ENCODE measurements at places on chromosomes 2 and 18. TPM values are rescaled to one million over a fixed set of nuclear protein-coding genes. Genes with fewer than 3 reads are reported as not detected.

TCF7L1 gene
- total RNA-seq = 0.07 TPM

DNA sequence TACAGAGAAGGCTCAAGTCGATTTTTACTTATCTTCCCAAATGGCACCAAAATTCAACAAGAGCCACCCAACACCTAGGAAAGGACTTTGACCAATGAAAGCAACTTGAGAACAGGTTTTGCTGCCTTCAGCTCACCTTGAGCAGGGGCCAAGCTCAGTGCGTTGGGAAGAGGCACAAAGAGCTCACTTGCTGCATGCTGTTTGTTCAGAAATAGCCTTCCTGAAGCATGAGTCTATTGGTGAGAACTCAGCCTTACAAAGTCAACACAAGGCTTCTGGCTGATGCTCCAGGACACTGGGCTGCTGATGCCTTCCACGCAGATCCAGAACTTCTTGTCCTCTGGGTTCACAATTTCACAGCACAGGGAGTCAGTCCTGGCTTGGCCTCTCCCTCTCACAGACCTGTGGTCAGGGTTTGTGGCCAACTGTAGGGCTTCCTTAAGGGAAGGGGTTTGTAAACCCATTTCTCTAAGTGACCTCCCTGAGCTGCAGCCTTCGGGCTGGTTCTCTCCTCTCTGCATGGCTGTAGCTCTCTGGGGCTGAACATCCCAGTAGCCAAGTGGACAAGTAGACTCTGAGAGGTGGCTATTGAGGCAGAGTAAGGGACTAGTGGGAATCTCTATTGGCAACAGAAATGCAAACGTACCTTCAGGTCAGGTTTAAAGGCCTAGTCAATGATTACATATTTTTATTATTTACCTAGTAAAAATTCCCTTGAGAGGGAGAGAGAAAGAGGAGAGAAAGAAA lies 124.7 kb upstream of the GATA6 start:
- DNase-seq = no peak

GRCh38 chr2:84029903-84030575 lies 429.0 kb downstream of the SUCLG1 start:
- DNase-seq = no peak

- DNase-seq = no peak
Measured at GRCh38 chr18:76564117-76564516, 69.1 kb upstream of the ZNF516 start.

DNA sequence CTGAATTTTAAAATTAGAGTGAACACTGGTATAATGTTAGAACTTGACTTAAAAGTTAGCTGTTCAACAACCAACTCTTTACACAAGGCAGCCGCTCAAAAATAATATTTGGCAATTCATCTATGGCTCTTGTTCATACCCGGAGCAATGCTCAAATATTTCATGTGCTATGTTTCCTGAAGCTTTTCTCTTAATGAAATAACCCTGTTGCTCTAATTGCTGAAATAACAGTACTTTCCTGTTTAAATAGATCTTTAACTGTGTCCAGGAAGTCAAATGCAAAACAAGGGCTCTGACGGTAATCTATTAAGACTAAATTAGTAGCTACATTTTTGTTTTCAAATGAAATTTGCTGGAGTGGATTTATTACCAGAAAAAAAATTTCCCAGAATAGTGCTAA lies 33.7 kb downstream of the RFTN2 start:
- no peak for DNase-seq
